Activated T-helper 1 cell treated with anti-CD3 and anti-CD28 coated beads, Interleukin-2, amount 50 U/mL, for 16 hours (primary cell): ENCODE measurements at places on chromosomes 5 and 9.

DNA sequence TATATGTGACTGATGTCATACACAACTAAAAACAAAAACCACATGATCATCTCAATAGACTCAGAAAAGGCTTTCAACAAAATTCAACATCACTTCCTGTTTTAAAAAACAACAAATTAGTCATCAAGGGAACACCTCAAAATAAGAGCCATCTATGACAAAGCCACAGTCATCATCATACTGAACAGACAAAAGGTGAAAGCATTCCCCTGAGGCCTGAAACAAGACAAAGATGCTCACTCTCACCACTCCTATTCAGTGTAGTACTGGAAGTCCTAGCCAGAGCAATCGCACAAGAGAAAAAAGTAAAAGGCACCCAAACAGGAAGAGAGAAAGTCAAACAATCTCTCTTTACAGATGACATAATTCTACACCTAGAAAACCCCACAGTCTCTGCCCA is 893.5 kb upstream of the EDIL3 start:
- no peak for DNase-seq

DNA sequence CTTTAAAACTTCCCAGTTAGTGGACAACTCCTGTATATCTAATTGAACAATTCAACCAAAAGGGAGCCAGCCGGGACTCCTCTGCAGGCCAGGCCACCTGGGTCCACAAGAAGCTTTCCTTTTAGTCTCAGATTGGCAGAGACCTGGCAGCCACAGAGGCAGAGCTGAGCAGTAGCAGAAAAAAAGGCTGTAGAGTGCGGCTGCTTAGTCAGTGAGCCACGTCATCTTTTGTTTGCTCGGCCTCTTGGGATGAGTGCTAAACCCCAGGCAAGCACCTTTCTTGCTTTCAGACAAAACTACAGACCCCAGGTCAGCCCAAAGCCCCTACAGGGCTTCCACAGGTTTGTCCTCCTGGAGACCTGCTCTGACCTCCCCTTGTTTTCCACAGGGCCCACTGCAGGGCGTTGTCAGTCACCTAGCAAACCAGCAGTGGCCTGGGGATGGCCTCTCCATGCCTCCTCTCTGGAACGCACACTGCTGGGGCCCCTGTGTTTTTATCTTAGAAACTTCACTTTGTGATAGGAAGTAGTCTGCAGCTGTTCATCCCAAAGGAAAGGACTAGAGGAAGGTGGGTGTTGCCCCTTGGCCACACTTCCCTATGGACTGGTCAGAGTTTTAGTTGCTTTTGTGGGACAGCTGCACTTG is 49.9 kb downstream of the SHB start:
- DNase-seq: no peak

DNA sequence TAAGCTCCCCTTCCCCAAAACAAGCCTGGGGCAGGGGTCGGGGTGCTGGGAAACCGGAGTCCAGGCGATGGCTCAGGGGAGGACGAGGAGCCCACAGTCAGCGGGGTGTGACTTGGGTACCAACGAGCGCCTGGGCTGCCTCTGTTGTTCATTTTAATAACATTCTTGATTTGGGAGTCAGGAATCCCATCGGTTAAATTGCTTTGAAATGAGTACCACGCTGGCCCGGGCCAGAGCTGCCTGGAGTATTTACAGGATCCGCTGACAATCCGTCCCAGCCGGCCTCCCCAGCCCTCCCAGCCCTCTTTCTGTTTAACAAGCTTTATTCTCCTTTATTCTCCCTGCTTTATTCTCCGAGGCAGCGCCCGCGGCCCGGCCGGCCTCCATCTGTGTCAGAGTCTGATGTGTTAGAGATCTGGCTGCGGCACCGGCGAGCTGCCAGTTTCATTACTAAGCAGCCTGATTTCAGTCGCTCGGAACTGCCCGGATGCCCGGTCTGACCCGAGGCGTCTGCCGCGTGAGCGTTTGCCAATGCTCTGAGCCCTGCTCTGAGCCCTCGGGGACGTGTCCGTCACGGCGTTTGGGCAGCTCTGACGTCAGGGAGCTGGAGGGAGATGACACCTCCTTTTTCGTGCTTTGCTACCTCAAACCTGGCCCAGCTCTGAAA is 16.5 kb upstream of the QRFP start:
- no peak for DNase-seq

DNA sequence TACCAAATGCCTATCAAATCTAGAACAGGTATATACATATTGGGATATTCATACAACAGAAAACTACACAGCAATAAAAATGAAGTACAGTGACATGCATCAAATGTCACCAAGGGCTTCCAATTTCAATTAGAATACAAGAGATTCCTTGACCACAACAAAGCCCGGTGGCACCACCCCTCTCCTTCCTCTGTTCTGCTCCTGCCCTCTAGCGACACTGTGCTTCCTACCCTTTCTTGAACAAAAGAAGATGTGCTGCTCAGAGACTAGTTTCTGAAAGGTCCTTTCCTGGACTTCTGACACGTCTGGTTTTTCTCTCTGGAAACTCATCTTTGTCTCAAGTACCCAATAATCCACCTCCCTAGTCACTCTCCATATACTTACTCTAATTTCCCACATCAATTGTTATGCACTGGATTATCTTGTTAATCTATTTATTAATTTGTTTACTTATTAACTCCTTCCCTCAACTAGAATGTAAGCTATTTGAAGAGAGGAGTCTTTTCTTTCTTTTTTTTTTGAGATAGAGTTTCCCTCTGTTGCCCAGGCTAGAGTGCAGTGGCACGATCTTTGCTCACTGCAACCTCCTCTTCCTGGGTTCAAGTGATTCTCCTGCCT is 70.4 kb upstream of the CTSV start:
- no peak for DNase-seq

- DNase-seq: no peak
These were observed 49.9 kb upstream of the HSPA9 start for GRCh38 chr5:138625134-138625533.

DNA sequence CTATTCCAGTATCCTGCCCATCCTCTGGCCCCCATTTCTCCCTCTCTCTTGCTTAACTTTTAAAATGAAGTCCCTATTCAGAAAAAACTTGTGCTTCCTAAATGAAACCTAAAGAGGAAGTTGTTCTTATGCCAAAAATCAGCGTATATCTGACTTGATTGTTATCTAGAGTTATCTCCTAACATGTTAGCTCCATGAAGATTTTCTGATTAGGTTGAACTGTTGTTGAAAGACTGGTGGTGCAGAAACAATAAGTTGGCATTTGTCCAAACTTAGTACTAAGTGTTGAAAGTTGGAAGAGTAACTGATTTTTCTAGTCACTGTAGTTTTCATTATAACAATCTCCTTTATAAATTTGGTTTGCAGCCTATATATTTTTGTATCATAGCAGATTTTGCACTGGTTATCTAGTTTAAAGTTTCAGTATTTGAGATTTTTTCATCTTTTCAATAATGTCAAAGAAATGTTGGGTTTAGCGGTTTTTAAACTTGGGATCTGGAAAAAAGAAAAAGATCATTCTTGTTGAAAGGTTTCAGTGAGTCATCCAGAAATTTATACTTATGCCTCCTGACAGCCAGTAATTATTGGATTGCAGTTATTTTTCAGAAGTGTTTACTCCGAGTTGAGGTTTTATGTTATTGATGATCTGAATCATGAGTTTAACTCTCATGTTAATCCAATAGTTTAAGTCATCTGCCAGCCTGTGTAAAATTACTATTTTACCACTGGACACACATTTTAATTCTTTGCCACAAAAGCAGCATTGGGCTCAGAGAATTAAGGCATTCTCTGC is 60.6 kb downstream of the PAM start:
- DNase-seq: no peak

GRCh38 chr5:115202952-115203351 is 33.2 kb upstream of the TRIM36 start:
- DNase-seq: no peak

DNA sequence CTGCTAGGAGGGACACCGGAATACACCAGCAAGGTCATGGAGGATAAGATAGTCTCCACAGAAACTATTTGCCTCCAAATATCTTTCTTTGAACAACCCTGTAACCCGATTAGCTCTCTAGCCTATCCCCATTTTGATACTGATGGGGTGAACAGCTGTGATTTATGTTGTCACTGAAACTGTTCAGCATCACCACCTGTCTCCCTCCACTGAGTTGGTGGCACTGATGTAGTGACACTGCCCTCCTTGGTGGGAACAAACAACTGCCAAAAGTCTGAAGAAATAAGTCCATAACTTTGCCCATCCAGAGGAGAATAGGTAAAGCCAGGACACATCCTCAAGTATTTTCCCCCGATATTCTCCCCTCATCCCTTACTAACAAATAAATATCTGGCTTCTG is 24.3 kb upstream of the KCNV2 start:
- no peak for DNase-seq

DNA sequence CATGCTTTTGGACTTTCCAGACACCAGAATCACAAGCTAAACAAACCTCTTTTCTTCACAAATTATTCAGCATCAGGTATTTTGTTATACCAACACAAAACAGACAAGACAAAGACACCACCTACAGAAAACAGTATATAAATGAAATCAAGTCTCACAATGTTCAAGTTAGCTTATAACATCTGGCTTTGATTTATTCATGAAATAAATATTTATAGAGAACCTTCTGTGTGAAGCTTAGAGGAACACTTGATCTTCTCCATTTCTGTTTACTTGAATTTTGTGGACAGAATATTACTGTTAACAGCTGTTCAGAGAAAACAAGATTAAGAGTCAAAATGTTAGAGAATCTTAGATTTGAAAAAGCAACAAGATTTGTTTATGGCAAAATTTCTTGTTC is 137.4 kb upstream of the PRR16 start:
- DNase-seq: no peak

GRCh38 chr9:94983552-94983951 is 257.1 kb downstream of the AOPEP start:
- DNase-seq: no peak

DNA sequence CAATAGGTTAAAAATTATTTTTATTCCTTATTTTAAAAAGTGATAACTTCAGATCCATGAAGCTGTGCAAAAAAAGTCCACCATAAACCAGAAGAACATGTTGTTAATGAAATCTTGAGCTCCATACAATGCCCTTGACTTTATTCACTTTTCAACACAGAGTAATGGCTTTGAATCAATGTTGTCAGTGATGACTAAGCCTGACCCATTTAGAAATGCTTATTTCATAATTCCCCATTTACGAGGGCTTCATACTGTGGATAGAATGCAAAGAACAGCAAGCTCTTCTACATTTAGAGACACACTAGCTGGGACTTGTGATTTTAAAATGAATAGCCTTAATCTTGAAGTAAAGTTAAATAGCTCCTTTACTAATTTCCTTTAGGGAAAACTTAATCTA is 25.7 kb upstream of the IL9 start:
- DNase-seq: no peak

DNA sequence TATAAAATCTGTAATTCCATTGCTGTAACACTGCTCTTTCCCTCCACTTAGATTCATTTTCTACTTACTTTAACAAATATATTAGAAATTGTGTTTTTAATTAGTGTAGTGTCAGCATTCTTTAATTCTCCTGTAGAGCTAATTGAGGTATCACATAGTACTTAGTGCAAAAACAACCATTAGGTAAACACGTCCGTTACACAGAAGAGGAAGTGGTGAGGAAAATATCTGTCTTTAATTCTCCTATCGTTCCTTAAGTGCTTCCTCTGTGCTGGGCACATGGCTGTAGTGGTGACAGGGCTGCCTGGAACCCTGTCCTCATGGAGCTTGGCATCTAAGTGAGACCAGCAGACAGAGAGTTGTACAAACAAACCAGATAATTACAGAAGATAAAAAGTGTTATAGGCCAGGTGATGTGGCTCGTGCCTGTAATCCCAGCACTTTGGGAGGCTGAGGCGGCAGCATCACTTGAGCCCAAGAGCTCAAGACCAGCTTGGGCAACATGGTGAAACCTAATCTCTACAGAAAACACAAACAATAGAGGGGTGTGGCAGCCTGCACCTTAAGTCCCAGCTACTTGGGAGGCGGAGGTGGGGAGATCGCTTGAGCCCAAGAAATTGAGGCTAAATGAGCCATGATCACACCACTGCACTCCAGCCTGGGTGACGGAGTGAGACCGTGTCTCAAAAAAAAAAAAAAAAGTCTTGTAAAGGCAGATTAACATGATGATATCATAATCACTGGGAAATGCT is 36.4 kb downstream of the PARP8 start:
- DNase-seq: no peak

- DNase-seq: no peak
These were observed 12.2 kb upstream of the MPDZ start for GRCh38 chr9:13291718-13292117.

GRCh38 chr5:94173100-94173499 is 431.7 kb upstream of the POU5F2 start:
- DNase-seq: no peak

DNA sequence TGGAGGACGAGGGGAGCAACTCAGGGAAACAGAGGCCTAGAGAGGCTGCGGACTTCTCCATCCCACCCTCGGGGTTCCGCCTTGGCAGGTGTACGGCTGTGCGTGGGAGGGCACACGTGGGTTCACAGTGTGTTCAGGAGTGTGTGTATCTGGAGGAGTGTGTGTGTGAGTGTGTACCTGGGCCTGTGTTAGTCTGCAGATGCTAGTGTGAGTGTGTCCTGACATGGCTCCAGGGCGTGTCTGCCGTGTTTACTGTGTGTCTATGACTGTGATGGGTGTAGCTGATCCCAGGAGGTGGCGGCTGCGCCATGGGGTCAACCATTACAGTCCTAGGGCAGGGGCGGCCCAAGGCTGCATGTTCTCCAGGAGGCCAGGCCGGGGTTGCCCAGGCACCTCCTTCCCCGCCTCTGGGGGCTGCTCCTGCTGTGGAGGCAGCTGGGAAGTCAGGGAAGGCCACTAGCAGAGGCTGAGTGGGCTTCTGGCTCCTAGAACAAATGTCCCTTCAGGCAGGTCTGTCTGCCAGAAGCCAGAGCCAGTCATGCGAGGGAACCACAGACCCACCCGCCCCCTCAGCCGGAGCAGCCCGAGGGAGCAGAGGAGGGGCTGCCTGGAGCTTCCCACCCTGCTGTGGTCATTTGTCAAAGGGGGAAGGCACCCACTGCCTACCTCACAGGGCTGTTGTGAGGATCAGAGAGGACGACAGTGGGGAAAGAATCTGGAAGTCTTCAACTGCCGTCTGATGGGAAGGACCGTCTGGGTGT is 21.4 kb downstream of the CRB2 start:
- no peak for DNase-seq

DNA sequence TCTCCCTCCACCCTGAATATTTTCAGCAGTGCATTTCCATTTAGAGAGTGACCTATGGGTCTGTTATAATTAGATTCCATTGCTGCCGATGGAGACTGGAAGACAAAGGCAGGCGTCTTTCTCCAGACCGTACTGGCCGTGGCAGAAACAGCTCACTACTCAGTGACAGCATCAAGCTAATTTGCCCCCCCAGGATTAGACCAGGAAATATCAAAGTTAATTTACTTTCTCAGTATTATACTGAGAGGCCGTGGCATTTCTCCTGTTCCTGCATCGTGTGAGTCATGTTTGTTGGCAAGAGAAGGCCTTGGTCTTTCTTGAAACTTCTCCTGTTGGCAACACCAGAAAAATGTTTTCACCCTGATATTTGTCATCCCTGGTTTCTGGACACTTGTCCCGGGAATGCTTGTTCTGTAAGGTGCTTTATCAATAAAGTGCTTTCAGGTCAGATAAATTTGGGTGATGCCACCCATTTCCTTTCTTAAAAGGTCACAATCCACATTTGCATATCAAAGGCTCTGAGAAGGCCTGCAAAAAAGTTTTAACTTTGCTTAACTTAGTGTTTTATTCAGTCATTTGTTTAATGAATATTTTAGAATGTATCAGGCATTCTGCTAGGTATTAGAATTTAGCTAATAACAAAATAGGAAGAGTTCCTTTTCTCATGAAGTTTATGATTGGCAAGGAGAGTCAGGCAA is 28.4 kb downstream of the SV2C start:
- DNase-seq: no peak

- no peak for DNase-seq
These were observed 26.0 kb upstream of the STXBP1 start for GRCh38 chr9:127586096-127586495.
